ENCODE measurements at places on chromosomes 6 and 20. TPM values are rescaled to one million over a fixed set of nuclear protein-coding genes. Genes with fewer than 3 reads are reported as not detected.

COX4I2 gene
- not detected for total RNA-seq

TNXB gene
- total RNA-seq = 107 TPM

EFCAB8 gene
- total RNA-seq = 1.9 TPM

BMP7 gene
- total RNA-seq = 1.5 TPM

HDGFL1 gene
- total RNA-seq = not detected

TFAP2A gene
- 0.27 TPM for total RNA-seq

GRCh38 chr6:157744102-157744601 lies 78.9 kb upstream of the SNX9 start:
- no peaks in the 10 kb centered on the region for H3K4me1 ChIP-seq
- H3K4me3 ChIP-seq = no peak overlapping the region
- H3K27me3 ChIP-seq = no peaks in the 10 kb centered on the region
- H3K27ac ChIP-seq = no peak overlapping the region
- no peaks in the 10 kb centered on the region for H3K36me3 ChIP-seq
- DNase-seq = no peak

DNA sequence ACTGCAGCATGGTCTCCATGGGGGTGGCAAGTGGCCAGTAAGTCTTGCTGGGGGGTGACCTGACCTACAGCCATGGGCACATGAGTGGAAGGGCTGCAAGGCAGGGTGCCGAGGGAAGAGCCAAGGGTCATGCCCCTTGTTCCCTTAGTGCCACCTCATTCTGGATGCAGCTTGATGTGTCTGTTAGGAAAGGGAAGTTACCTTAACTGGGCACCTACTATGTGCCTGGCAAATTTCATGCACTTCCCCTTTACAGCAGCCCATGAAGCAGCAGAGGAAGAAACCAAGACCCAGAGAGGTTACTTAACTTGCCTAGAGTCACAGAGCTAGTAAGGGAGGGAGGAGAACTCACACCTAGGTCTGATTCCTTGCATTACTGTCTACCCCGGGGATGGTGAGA lies 174.0 kb downstream of the MRPL14 start:
- DNase-seq = no peak
- H3K27ac ChIP-seq = no peak overlapping the region
- no peaks in the 10 kb centered on the region for H3K36me3 ChIP-seq

DNA sequence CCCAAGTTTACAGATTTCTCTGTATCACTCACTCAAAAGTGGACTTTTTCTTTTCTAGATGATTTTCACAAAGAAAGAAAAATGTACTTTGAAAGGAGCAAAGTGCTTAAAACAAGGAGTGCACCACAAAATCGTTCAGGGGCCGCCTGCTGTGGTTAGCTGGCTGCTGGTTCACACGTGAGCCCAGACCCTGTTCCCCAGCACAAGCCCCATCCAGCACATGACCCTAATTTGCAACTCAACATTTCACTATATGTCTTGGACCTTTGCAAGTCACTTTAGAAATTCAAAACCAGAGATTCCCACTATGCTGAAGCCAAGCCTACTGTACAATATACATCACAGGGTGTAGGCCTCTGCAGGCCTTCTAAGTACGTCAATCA lies 95.5 kb upstream of the NHSL1 start:
- no peaks in the 10 kb centered on the region for H3K27me3 ChIP-seq
- no peak overlapping the region for H3K4me3 ChIP-seq
- no peaks in the 10 kb centered on the region for H3K36me3 ChIP-seq
- no peak for DNase-seq

DNA sequence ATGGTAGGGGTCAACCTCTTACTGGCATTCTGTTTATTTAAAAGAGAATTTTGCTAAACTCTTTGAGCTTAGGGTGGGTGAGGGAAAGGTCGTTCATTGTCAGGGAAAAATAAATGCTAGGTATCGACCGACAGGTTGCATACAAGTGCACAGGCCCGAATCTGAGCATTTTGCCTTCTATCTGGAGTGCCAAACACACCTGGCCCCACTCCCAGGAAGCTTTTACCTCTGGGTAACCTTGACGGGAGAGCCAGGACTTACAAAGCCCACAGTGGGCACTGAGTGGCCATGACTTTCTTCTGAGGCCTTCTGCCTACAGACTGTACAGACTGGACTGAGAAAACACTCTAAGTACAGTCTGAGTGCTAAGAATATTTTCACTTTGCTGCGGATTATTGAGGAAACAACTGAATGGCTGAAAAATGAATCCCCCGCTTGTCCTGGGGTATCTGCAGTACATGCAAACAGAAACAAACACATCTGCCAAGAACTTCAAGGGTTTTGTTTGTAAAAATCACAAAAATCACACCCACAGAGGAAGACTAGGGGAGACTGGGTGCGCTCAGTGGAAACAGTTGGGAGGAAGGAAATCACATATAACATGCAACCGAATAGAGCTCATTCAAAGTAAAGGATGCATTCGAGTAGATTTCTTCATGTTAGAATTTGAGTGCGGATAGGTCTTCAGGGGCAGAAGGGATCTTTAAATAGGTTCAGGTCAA lies 152.8 kb downstream of the NFATC2 start:
- no peak for DNase-seq
- H3K4me1 ChIP-seq = peaks cover 85% of the 10 kb centered on the region
- no peaks in the 10 kb centered on the region for H3K36me3 ChIP-seq
- H3K27me3 ChIP-seq = no peaks in the 10 kb centered on the region
- no peak overlapping the region for H3K4me3 ChIP-seq

- peaks cover 4% of the 10 kb centered on the region for H3K4me1 ChIP-seq
- H3K27me3 ChIP-seq = no peaks in the 10 kb centered on the region
- no peak overlapping the region for H3K27ac ChIP-seq
- no peak for DNase-seq
- no peak overlapping the region for H3K4me3 ChIP-seq
Measured at GRCh38 chr6:111445861-111446267, 37.2 kb downstream of the REV3L start.

DNA sequence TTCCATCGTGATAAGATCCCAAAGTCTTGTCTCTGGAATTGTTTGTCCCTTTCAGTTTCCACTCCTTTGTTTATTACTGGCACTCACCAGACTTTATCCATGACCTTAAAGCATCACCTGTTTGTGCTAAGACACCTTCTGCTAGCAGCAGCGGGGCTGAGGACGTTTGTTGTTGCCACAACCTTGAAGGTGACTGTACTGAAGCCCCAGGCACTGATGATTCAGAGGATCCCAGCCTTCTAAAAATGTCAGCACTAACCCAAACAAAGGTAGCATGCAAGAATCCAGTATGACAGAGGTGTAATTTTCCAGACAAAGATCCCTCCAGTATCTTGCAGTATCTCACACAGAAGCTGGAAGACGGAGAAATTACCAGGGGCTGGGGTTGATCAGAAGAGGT lies 28.9 kb upstream of the SMIM8 start:
- H3K27me3 ChIP-seq = no peaks in the 10 kb centered on the region
- no peak for DNase-seq

- H3K27ac ChIP-seq = no peak overlapping the region
- H3K4me1 ChIP-seq = no peaks in the 10 kb centered on the region
- H3K27me3 ChIP-seq = no peaks in the 10 kb centered on the region
- no peak overlapping the region for H3K4me3 ChIP-seq
Measured at GRCh38 chr6:165222315-165223025, 86.9 kb downstream of the C6orf118 start.

DNA sequence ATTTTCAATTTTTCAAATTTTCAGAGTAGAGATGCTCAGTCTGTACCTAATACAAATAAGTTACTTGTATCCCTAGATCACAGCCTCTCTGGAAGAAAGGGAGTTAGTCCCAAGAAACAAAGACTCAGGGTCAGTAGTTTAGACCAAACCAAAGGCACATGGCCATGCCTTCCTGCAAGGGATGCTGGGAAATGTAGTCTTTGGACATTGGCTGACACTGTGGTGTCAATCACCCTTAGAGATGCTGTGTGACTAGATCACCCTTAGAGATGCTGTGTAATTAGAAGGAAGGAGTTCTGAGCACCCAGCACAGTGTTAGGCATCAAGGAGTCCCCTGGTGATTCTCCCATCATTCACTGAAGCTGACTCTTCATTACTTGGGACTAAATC lies 202.1 kb downstream of the NFATC2 start:
- no peaks in the 10 kb centered on the region for H3K36me3 ChIP-seq
- no peaks in the 10 kb centered on the region for H3K27me3 ChIP-seq
- peaks cover 12% of the 10 kb centered on the region for H3K4me1 ChIP-seq
- no peak for DNase-seq
- H3K4me3 ChIP-seq = no peak overlapping the region

DNA sequence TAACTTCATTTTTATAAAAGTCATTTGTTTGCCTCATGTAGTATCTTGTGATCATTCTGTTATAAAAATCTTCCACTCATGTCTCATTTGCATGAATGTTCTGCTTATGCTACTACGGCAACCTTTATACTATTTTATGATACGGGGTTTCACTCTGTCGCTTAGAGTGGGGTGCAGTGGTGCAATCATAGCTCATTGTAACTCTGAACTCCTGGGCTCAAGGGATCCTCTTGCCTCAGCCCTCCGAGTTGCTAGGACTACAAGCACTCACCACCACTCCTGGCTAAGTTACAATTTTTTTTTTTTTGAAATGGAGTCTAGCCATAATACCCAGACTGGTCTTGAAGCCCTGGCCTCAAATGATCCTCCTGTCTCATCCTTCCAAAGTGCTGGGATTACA lies 154.4 kb upstream of the PREP start:
- H3K4me3 ChIP-seq = no peak overlapping the region
- H3K27ac ChIP-seq = no peak overlapping the region
- H3K27me3 ChIP-seq = no peaks in the 10 kb centered on the region
- no peaks in the 10 kb centered on the region for H3K4me1 ChIP-seq
- no peak for DNase-seq

All from spleen (tissue), 13 donors.